Karpas-422 (cell line): ENCODE measurements at places on chromosomes 6 and 20.

- peak; percentile 29 for DNase-seq
Observed at GRCh38 chr20:36732456-36732855, 13.4 kb downstream of the NDRG3 start.

DNA sequence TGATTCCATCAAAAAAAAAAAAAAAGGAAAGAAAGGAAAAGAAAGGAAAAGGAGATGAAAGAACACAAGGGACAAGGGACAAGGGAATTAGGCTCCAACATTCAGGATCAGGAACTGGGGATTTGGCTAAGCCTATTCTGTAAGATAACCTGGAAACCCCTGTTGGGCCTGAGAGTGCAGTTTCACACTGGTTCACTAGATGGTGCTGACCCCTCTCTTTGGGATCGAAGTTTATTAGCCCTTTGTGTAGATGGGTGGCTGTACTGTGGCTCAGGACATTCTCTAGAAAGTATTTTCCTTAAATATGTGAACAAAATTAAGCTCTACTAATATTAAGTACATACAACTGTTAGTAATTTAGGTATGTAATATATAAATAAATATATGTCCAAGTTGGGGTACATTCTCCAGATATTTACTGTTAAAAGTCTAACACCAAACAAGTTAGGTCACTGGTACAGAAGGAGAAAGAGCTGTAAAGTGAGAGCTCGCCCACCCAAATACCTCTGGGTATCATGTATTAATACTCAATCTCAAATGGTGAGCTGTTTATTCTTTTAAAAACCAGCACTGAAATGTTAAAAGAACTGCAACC, 6.3 kb downstream of the OR2A4 start:
- peak; percentile 78 for DNase-seq

DNA sequence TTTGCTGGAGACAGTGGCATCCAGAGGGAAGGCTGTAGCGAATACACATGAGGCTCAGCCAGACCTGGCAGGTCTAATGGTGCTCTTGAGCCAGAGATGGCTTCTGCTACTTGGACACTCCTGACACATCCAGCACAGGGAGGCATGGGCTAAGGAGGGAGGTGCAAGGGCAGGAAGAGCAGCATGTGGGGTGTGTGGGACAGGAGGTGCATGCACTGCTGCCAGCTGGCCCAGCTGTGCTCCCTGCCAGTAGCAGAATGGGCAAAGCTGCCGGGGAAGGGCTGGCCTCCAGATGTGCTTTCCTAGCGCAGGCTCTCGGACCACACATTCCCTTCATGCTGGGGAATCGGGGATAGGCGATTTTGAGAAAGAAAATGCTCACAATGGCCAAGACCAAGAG, 309.2 kb downstream of the CDC5L start:
- DNase-seq: no peak

DNA sequence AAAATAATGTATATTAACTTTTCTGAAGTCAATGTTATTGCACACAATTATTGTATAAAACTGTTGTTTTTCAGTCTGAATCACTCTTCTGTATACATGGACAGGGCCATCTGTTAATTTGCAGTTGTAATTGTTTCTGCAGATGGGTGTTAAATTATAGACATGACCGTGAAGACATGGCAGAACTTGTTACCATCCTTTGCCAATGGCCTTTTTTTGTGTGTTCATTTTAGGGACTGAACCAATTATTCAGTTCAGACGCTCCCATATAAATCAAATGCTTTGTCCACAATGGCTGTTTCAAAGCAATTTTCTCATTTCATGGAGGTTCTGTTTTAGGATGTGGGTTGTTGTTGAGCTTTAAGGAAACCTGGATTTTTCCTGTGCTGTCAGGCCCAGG, 533.7 kb downstream of the DOK5 start:
- DNase-seq: no peak

GRCh38 chr6:32058511-32058963, 20.3 kb downstream of the CYP21A2 start:
- no peak for DNase-seq
